ENCODE measurements at places on chromosomes 12 and 14. TPM values are rescaled to one million over a fixed set of nuclear protein-coding genes. Genes with fewer than 3 reads are reported as not detected.
A peak's percentile ranks its signal among the peaks of the same experiment; 100 is the strongest.

KLRF2 gene
- not detected for total RNA-seq

LRRK2 gene
- total RNA-seq = 13.5 TPM

DHRS2 gene
- total RNA-seq = 9.4 TPM

RPS6KL1 gene
- 3.3 TPM for total RNA-seq

CEP170B gene
- total RNA-seq = 14.8 TPM

ERH gene
- total RNA-seq = 69.0 TPM

CFAP73 gene
- 0.29 TPM for total RNA-seq

PRH2 gene
- not detected for total RNA-seq

GRCh38 chr12:43737646-43738045 lies 20.9 kb downstream of the PUS7L start:
- no peak for DNase-seq

GRCh38 chr14:65115615-65116014 lies 13.3 kb upstream of the MAX start:
- no peak for DNase-seq

- DNase-seq = no peak
These were observed at the start of gene STON2 for GRCh38 chr14:81400202-81400678. TSS of gene STON2 (minus strand) at chr14:81400324. CDS start at chr14:81398382, 1,942 bp downstream.

DNA sequence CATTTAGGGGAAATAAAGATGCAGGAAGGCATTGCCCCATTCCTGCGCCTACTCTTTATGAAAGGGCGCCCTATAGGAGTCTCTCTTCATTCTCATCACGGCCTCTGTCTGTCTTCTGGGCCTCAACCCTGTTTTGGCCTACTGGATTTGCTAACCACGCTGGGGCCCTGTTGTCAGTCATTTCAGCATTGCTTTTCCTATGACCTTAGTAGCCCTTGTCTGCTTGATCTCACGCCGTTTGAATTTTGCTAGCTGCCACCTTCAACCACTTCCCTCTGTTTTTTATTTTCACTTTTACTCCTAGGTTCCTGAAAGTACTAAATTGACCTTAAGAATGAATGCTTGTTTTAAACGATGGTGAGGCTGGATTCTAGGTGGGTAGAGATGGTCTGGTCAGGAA lies 139.0 kb downstream of the SYNE2 start:
- no peak for DNase-seq

- peak; percentile 69 for DNase-seq
These were observed 90.3 kb downstream of the C12orf75 start for GRCh38 chr12:105420659-105421240.

GRCh38 chr12:18676996-18677588 lies 60.7 kb downstream of the PLCZ1 start:
- no peak for DNase-seq

- DNase-seq = no peak
These were observed 101.3 kb downstream of the PTPRO start for GRCh38 chr12:15423629-15424028.

- DNase-seq = no peak
These were observed 879.4 kb downstream of the SLC6A15 start for GRCh38 chr12:84033162-84033561.

- no peak for DNase-seq
These were observed 1.4 kb upstream of the HSP90AA1 start for GRCh38 chr14:102088012-102088792.

DNA sequence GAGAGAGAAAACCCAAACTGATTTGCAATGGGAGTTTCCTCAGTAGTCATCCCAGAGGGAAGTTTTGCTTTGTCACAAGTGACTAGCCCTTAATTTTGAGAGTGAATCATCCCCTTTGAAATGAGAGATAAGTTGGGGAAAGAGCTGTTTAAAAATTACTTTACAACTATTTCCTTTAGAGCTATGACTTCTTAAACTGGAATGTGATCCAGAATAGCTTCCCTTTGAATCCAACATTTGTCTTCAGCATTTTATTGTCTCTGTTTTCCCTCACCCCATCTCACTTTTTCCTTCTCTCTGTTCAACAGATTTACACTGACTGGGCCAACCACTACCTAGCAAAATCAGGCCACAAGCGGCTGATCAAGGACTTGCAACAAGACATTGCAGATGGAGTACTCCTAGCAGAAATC lies 109.3 kb downstream of the NAV3 start:
- no peak for DNase-seq

DNA sequence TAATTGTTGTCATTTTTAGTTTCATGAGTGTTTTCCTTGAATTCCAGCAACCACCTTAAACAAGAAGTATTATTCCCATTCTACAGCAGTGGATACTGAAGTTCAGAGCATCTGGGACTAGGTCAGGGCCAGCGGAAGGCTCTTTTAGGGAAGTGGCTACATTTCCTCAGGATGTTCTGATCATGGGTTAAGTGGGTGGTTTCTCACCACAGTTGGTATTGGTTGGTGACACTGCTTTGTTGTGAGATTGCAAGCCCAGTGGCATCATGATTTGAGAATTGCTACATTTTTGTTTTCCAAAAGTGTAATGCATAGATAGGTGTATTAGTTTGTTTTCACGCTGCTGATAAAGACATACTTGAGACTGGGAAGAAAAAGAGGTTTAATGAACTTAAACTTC lies 47.1 kb downstream of the SYNE2 start:
- no peak for DNase-seq

GRCh38 chr14:104264495-104265265 lies 126.3 kb downstream of the KIF26A start:
- DNase-seq = no peak

GRCh38 chr14:24427537-24428508 lies 1.6 kb downstream of the CBLN3 start:
- DNase-seq = no peak

DNA sequence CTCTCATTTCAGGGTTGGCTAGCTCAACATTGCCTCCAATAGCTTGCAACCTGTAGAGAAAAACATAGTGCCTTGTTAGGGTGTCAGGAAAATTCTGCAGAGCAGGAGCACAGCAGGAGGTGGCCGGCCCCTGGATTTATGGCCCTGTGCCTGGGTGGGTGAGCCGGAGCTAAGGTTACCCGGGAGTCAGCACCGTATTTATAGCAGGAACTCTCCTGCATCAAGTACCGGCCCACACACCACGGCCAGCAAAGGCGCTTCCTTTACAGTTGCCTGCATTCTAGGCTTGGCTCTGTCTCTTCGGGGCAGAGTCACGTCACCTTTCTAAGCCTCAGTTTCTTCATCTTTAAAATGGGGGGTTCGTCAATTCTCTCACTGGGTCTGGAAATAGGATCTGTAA lies 52.8 kb upstream of the EML1 start:
- DNase-seq = no peak

DNA sequence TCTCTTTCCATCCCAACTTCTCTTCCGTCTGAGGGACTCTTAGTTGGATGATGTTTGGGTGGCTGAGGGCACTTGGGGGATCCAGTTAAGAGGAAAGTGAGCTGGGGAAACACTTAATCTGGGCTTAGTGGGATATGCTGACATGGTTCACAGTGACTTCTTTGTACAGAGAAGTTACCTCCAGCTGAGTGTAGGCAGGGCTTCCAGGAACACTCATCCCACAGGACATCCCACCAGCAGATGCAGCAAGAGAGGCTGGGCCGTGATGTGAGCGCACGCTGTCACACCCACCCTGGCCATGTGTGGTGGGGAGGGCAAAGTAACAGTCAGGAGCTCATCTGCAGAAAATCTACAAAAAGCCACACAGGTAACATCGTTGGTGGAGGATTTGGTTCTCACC lies 832 bp upstream of the CACNA2D4 start:
- no peak for DNase-seq

GRCh38 chr12:46219877-46220655 lies 48.8 kb downstream of the SLC38A1 start:
- no peak for DNase-seq

GRCh38 chr14:30988509-30988908 lies 36.9 kb upstream of the AP4S1 start:
- DNase-seq = no peak

DNA sequence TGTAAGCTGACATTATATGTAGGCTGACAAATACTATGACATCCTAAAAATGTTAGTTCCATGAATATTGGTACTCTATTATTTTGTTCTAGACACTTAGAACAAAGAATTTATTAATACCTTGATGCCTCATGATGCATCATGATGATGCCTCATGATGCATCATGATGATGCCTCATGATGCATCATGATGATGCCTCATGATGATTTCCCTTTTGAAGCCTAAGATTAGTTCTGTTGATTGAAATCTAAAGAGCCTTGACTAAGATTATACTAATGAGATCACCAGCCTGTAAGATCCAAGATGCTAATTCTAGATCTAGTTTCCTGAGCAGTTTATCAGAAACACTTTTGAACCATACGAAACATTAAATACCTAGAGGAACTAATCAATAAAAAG lies 4.6 kb upstream of the CEP128 start:
- no peak for DNase-seq

- no peak for DNase-seq
These were observed 141.9 kb downstream of the KCNA5 start for GRCh38 chr12:5185435-5186069.

DNA sequence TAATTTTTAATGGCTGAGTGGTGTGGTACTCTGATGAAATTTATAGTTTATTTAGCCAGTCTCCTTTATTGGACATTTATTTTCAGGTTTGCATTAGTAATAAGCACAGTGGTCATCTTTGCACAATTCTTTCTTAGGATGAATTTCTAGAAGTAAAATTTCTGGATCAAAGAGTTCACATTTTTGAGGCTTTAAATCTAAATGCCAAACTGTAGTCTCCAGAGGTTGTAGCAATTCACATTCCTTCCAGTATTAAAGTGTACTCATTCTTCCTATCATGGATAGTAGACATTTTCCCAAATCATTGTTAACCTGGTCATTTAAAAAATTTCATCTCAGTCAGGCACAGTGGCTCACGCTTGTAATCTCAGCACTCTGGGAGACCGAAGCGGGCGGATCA lies 24.8 kb downstream of the SLC39A9 start:
- DNase-seq = no peak
